Muscle of leg (tissue), 16 donors: ENCODE measurements at places on chromosomes 16 and 17. TPM values are rescaled to one million over a fixed set of nuclear protein-coding genes. Genes with fewer than 3 reads are reported as not detected.

MYLK3 gene
- 17.4 TPM for polyA plus RNA-seq

KCNH4 gene
- polyA plus RNA-seq, result not detected

GRCh38 chr17:2780931-2781454 lies 15.2 kb upstream of the RAP1GAP2 start:
- no peak for DNase-seq

GRCh38 chr17:40598619-40599467 lies 33.6 kb upstream of the CCR7 start:
- peak; percentile 44 for DNase-seq

- no peak for DNase-seq
Observed at GRCh38 chr16:71345031-71345430, 13.5 kb upstream of the CALB2 start.

OGFOD3 gene
- polyA plus RNA-seq, result 25.2 TPM

DNA sequence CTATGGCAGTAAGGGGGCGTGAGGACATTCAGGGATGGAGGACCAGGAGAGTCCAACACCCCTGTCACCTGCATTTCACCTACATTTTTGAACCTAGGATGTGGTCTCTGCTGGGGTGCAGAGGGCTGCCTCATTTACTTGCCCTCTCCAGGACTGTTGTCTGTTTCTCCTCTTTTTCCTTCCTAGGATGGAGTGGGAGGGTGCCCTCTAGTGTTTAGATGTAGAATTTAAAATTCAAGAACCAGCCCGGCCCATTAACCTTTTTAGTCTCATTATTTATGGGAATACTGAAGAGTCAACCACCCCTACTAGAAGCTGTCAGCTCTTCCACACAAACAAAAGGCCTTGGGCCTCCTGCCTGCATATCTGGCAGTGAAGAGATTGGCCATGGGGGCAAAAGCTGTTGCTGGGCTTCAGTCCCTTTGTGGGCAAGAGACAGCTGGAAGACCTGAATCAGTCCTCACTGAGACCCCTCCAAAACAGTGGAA lies 2.5 kb upstream of the STARD3 start:
- peak; percentile 47 for DNase-seq

RCVRN gene
- 0.21 TPM for polyA plus RNA-seq

GSG1L gene
- 2.9 TPM for polyA plus RNA-seq
